CD4-positive, alpha-beta T cell treated with Interleukin-12 subunit alpha and Interleukin-12 subunit beta, for 1 hour (primary cell): ENCODE measurements at places on chromosomes 1 and 21.

- no peak for DNase-seq
Observed at GRCh38 chr1:239954836-239955235, 136.8 kb upstream of the FMN2 start.

GRCh38 chr1:169697755-169698154, 13.7 kb downstream of the SELL start:
- DNase-seq: no peak

- DNase-seq: no peak
Observed at GRCh38 chr1:214808845-214809460, 206.0 kb downstream of the CENPF start.

DNA sequence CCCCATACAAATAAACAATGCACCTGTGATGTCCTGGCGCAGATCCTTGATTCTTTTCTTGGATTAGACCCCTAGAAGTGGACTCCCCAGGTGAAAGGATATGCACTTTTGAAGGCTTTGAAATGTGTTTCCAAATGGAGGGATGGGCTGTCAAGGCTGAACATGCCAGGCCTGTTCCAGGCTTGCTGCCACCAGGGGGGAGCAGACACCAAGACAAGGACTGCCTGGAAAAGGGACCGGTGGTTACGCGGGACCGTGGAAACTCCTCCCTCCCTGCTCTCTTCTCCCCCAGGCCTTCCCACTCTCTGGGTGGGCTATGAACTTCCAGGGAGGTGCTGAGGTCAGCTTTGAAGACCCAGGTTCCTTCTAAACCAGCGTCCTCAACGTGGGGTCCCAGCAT, 12.7 kb downstream of the C1QB start:
- no peak for DNase-seq

- no peak for DNase-seq
Observed at GRCh38 chr1:30575066-30575465, 148.3 kb downstream of the MATN1 start.

DNA sequence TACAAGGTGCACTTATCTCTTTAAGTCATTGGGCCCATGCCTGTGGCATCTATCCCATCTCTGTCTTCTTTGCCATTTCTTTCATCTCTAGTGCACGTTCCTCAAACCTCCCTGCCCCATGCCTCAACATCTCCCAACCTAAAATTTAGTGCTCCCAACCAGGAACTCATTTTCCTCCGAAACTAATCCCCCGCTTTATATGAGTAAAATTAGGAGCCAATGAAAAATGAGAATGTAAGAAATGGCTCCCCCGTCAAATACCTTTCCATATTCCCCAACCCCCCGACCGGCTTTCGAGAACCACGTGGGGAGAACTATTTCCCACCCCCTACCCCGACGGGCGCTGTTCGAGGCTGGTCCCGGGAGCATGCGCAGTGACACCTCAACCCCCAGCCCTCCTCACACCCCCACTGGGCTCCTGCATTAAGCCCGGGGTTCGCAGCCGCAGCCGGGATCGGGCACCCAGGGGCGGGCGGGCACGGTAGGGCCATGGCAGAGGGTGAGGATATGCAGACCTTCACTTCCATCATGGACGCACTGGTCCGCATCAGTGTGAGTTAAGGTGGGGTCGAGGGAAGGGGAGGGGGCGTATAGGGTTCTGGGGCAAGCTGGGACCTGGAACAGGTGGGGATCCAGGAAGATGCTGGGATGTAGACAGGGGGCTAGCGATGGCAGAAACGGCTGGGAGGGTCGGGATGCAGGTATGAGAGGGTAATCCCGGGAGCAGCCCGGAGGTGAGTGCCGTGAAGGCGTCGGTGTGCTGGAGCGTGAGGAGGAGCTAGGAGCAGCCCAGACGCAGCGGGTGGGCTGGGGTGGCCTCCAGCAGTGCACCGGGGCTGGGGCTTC, at the start of gene TRIM46:
Gene TRIM46 (plus strand): TSS at position 372 of the 846 bp plus-strand sequence. CDS start 118 bp downstream, at position 490.
- peak; percentile 78 for DNase-seq

DNA sequence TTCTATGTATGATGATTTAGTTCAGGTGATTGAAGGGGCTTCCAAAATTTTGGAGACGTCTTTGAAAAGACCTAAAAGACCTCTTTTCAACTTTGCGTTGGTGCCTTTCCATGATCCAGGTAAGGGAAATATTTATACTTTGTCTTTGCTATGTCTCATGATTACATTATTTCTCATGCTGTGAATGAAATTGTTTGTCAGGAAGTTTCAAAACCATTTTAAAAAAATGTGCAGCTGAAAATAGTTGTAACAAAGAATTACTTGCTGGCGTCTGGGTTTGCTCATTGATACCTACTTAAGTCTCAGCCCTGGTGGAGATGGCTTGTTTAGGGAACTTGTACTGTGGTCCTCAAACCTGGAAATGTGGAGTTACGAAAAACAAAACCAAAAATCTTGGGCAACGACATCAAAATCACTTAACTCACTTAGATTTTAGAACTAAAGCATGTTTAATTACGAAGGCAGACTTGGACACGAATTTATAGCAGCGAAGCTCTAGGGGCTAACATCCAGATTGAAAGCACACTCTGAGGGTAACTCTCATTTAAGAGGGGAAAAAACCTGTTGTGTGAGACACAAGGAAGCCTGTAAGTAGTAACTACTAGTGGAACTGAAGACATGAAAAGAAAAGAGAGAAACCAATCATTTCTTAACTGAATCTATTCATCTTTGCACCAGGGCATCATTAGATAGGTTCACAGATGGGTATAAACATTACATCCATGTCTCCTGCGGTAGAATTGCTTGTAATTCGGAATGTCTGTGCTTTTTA, 924 bp downstream of the HMCN1 start:
- no peak for DNase-seq

DNA sequence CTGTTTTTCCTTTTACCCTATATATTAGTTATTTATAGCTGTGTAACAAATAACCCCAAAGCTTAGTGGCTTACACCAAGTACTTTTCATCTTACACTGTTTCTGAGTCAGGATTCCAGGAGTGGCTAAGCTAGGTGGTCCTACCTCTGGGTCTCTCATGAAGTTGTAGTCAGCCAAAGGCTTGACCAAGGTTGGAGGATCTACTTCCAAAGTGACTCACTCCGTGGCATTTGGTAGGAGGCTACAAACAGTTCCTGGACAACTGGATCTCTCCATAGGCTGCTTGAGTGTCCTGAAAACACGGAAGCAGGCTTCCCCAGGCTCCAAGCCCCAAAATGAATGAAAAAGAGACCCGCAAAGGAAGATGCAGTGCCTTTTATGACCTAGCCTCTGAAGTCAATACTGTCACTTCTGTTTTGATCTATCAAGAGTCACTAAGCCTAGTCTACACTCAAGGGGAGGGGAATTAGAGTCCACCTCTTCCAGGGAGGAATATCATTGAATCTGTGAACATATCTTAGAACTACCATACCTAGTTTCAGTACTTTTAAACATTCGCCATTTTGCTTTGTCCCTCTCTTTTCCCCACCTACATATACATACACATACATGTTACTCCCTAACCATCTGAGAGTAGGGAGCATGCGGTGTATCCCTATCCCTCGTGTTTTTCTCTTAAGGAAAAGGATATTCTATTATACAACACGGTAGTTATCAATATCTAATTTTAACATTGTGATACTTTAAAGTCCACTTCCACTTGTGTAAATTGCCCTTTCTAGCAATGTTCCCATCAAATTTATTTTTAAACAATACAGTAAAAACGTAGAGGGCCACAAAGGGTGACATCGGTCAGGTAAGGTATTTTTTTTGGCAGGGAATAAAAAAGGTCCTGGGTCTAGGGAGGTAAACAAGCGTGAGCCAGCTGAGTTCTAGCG, 67.2 kb downstream of the SLC35A3 start:
- no peak for DNase-seq

DNA sequence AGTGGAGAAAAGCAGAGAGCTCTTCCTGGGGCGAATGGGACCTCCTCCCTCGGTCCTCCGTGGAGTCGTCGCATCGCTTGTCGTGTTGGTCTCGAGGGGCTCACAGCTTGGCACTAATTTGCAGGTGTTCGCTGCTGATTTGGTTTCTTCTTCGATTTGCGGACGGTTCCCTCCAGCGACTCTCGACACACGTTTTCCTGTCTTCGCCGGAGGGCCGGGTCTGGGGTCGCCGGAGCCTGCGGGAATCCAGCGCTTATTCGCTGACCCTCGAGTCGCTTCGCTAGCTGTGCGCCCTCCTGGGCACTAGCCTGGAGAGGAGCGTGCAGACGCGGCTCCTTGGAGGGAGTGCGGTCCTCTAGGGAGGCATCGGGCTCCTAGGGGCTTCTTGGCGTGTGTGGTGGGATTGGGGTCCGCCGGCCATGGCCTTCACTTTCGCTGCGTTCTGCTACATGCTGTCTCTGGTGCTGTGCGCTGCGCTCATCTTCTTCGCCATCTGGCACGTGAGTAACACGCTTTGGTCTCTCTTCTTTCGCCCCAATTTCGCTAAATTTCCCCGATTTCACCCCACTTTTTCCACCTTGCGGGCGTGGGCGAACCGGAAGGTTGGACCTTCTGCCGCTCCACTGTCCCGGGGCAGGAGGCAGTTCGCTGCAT, 766 bp downstream of the CNIH3 start:
- DNase-seq: no peak

GRCh38 chr1:38082769-38083263, 36.2 kb upstream of the POU3F1 start:
- no peak for DNase-seq

GRCh38 chr21:20882462-20883407, 115.5 kb upstream of the NCAM2 start:
- DNase-seq: no peak

DNA sequence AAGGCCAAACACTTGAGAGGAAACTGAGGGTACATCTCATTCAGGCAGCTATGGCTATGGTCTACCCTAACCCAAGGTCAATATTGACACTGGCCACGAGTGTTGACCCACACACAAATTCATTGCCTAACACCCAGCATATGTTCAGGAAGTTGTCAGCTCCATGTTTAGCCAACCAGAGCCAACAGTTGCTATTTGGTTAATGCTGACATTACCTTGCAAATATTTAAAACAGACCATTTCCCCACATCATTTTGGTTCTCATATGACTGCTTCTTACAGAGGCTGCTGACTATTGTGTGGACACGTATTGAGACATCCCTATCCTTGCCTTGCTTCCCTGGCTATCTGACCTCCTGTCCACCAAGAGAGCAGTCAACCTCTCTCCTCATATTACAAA, 97.3 kb downstream of the LMX1A start:
- DNase-seq: no peak

- no peak for DNase-seq
Observed at GRCh38 chr21:38379147-38379546, 119.1 kb downstream of the ERG start.

DNA sequence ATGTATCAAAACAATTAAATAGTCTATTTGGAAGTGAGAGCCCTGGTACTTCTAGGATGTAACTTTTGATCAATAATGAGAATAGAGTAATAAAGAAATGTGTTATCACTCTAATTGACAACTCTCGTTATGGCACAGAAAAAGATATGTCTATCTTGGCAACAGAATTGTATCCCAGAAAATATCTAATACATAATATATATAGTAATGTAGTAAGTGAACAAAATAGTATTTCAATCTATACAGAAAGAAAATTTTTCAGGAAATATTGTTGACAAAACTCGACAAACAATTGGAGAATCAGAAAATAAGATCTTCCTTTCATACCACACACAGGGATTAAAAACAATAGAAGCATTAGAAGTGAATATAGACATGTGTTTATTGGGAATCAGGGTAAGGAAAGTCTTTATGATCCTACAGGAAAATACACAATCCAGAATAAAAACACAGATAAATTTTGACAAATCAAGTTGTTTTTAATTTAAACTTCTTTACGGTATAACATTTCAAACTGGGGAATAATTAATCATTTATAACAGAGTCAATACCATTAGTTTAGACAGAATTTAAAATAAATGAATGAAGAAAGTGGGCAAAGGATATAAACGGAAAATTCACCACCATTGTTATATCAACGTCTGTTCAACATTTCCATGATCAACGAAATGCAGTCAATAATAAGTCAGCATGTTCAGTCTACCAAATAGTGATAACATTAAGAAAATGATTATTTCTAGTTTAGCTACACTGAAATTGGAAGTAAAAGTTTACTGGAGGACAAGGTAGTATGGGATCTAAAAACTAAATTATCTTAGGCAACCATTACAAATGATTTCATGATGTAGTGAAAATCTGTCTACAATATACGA, 1526.5 kb upstream of the TPTE start:
- no peak for DNase-seq

DNA sequence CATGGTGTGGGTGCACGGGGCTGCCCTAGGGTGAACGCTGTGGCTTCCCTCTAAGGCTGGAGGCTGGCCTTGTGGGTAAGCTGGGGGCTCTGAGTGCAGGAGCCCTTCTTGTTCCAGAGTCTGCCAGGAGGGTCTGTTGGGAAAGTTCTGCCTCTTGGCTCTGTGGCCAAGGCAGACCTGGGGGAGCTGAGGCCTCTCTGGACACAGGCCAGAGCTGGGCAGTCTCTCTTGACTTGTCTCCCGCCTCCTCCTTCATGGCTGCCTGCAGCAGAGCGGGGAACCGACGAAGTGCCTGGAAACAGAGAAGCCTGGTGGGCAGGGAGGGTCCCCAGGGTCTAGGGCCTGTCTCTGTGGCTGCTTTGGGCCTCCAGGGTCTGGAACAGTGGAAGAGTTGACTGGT, 30.3 kb upstream of the PEX10 start:
- no peak for DNase-seq

GRCh38 chr1:89444791-89445190, 79.8 kb upstream of the LRRC8B start:
- DNase-seq: no peak

GRCh38 chr1:200658037-200658818, 11.5 kb downstream of the DDX59 start:
- DNase-seq: no peak

- no peak for DNase-seq
Observed at GRCh38 chr1:87950369-87950768, 621.7 kb downstream of the LMO4 start.

DNA sequence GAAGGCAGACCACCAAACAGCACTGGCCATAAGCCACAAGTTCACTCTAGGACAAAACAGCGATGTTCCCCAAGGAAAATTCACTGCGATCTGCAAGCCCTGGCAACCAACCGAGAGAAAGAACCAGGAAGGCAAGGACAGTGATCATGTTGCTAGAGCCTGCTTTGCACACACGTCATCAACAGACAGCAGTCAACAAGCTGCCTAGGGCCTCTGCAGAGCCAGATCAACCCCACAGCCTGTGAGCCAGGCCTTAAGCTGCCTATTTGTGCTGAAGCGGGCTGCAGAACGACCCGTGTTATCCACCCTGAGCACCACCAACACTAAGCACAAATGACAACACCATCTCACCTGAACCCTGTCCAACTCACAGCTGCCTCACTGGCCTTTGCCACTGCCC, 6.2 kb upstream of the YRDC start:
- DNase-seq: no peak

- DNase-seq: peak; percentile 36
Observed at GRCh38 chr1:40315795-40316594, 1.1 kb downstream of the COL9A2 start.

GRCh38 chr21:34926803-34927467, 122.2 kb downstream of the RUNX1 start:
- DNase-seq: no peak

DNA sequence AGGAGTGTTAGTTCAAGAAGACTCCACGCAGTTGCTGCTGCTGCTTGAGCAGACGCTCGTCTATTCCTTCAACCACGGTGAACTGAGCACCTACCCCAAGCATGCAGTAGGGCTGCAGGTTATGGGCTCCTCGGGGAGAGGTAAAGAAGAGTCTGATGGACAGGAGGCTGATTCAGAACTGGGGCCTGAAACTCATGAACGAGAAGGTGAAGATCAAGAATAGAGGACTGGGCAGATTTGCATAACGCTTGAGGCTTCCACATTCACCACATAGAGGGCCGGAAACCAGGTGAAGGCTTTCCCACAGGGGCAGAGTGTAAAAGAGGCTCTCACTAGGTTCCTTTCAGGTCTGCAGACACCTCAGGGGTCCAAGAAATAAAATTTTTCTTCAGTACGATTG, 9.1 kb downstream of the ABCA4 start:
- no peak for DNase-seq

- no peak for DNase-seq
Observed at GRCh38 chr1:209367061-209367772, 216.3 kb upstream of the CAMK1G start.
